NCI-H1436 (cell line): ENCODE measurements at places on chromosomes 5 and 9.

DNA sequence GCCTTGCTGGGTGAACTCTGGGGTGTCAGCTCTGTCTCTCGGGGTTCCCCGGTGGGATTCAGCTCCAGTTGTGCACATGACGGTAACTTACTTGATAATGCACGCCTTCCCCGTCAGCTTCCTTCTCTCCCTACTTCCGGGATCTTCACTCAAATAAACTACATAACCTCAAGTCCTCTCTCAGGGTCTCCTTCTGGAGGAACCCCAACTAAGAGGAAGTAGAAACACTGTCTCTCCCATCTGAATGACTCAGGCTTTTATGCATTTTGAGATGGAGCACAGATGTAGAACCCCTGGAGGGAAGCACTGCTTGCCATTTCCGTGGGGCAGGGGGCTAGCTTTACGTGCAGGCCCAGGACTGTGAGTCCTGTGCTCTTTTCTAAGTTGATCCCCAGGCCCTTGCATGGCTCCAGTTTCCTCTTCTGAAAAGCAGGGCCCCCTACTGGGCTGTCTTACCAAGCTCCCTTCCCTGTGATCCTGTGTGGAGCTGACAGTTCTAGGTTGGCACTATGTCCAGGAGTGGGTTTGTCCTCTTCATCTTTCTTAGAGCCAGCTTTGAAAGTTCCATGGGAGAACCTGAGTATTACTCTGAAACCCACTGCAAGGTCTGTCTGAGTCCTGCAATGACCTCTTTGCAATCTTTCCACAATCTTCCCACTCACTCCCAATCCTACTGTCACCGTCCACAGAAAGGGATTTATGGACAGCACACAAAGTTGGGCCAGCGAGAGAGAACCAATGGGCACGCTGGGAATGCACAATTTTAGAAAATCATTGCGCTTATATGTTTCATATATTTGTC lies 17.7 kb downstream of the S1PR3 start:
- no peak for DNase-seq

- no peak for DNase-seq
Observed at GRCh38 chr5:178941361-178941760, 363 bp downstream of the ZNF454 start.

DNA sequence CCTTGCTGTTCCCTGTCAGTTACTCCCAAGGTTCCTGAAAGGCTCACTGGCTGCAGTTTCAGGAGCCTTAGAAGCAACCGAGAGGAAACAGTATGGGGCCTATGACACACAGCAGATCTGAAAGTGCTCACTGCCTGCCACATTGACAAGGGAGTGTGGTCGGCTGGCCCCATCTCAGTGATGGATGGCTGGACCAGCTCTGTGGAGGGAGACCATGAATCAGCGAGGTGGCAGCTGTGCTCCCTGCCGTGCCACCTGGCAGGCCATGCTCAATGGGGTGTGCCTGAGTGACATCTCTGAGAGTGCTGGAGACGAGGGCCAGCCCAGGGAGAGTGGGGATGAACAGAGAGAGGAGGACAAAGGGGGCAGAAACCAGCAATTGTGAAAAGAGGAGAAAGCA lies 49.1 kb downstream of the DOCK2 start:
- DNase-seq: no peak

DNA sequence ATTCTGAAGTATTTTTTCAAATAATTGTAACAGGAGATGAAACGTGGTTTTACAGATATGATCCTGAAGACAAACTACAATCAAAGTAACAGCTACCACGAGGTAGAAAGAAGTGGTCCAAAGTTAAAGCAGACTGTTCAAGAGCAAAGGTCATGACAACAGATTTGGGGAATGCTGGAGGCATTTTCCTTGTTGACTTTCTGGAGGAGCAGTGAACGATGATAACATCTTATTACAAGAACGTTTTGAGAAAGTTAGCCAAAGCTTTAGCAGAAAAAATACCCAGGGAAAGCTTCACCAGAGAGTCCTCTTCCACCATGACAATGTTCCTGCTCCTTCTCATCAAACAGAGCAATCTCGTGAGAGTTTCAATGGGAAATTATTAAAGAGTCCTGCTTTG lies 145.4 kb upstream of the NREP start:
- DNase-seq: no peak

- no peak for DNase-seq
Observed at GRCh38 chr5:97071101-97071500, 71.3 kb downstream of the LIX1 start.

DNA sequence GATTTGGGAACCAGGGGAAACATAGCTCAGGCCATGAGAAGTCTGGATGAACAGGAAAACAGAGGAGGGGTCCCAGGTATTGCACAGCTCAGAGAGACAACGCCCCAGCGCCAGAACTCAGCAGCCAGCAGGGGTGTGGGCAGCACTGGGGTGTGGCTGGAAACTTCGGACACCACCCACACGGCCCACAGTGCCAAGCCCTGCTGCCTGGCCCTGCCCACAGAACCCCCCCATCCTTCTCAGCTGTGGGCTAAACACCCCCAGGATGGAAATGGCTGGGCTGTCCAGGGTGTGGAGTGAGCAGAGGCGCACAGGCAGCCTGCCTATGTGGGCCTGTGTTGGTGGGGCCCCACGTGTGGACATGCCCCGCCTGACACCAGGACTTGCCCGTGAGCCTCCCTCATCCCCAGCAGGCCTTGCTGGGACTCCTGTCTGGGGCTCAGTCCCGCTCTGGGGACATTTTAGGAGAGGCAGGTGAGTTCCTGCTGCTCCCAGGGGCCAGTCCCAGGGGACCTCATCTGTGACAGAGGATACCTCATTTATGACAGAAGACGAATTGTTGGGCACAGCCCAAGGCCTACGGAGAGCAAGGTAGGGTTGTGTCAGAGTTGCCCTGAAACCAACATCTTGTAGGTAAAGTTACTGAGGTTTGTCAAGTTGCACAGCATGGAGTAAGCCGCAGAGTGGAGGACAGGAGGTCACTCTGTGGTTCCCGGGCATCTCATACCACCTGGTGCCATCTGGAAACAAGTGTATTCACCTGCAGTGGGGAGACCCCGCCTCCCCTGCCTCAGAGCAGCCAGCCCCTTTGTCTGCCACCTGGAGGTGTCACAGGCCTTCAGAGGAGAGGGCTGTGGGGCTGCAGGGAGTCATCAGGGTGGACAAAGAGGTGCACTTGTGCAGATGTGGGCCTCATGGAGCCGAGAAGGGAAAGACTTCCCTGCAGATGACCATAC lies 183.2 kb downstream of the AUH start:
- DNase-seq: no peak

DNA sequence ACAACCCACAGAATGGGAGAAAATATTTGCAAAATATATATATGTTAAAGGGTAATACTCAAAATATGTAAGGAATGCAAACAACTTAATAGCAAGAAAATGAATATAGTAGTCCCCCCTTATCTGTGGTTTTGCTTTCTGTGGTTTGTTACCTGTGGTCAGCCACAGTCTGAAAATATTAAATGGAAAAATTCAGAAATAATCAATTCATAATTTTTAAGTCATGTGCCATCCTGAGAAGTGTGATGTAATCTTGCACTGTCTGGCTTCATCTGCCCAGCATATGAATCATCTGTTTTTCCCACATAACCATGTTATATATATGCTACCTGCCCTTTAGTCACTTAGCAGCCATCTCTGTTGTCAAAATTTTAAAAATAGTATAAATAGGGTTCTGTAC lies 11.7 kb downstream of the CER1 start:
- no peak for DNase-seq

GRCh38 chr5:13566871-13567339 lies 377.6 kb downstream of the DNAH5 start:
- no peak for DNase-seq

GRCh38 chr9:93567271-93567959 lies 9.0 kb upstream of the PHF2 start:
- DNase-seq: peak; percentile 38

DNA sequence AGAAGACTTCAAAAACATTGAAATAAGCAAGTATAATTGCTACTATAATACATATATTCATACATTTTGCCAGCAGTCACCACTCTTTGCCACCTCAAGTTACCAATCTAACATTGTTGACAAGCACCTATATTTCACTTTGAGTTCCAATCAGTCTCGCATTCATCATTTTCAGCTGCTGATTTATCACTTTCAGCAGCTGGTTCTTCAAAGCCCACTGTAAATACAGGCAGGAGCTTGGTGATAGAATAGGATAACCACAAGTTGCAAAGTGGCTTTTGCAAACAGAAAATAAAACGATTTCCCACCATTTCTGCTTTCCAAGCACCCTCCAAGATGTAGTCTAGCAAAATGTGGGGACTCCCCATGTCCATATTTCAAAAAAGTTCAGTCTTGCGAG lies 114.2 kb upstream of the ITGA1 start:
- DNase-seq: no peak

DNA sequence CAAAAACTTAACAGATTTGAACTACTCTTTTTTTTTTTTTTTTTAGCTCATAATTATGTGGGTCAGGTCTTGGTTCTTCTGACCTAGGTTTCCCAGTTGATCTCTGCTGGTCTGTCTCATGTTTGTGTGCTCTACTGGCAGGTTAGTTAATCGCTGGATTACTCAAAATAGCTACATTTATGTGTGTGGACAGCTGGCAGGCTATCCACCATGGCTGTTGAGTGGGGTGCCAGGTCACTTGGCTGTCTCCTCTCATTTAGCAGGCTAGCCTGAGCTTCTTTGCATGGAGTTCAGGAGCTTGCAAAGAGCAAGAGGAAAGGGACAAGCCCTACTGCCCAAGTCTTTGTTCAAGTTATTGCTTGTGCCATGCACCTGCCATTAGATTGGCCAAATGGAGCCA lies 9.3 kb downstream of the ADCY2 start:
- DNase-seq: no peak

- no peak for DNase-seq
Observed at GRCh38 chr9:123864251-123864650, 65.7 kb downstream of the DENND1A start.

GRCh38 chr5:141637123-141637766 lies 448 bp downstream of the RELL2 start:
- DNase-seq: peak; percentile 12

GRCh38 chr9:69745716-69746437 lies 13.9 kb downstream of the PTAR1 start:
- no peak for DNase-seq

DNA sequence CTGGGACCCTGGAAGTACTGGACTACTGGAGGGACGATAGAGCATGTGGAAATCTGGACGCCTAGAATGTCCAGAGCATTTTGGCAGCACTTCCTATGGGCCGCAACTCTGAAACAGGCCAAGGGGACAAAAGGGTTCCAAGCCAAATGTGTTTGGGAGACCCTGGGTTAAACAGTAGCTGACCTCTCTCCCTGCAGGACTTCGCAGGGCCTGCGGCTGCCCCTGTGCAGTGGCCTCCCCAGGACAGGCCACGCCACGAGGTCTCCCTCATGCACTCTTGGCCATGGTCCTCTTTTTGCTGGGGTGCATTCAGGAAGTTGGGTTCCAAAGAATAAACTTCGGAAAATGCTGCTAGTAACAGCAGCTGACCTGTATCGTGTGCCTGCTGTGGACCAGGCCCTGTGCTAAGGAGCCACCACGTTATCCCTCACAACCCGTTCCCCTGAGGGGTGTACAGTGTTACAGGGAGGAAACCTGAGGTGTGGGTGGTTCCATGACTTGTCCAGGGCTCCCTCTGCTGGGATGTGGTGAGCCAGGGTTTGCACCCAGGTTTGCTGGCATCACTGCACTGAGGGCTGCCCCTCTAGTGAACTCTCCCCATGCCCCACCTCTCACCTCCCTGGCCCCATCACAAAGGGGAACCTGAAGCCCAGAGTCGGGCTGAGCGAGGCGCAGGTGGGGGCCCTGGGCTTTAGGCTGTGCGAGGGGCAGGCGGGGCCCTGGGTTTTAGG lies 79.4 kb downstream of the AMBP start:
- no peak for DNase-seq

DNA sequence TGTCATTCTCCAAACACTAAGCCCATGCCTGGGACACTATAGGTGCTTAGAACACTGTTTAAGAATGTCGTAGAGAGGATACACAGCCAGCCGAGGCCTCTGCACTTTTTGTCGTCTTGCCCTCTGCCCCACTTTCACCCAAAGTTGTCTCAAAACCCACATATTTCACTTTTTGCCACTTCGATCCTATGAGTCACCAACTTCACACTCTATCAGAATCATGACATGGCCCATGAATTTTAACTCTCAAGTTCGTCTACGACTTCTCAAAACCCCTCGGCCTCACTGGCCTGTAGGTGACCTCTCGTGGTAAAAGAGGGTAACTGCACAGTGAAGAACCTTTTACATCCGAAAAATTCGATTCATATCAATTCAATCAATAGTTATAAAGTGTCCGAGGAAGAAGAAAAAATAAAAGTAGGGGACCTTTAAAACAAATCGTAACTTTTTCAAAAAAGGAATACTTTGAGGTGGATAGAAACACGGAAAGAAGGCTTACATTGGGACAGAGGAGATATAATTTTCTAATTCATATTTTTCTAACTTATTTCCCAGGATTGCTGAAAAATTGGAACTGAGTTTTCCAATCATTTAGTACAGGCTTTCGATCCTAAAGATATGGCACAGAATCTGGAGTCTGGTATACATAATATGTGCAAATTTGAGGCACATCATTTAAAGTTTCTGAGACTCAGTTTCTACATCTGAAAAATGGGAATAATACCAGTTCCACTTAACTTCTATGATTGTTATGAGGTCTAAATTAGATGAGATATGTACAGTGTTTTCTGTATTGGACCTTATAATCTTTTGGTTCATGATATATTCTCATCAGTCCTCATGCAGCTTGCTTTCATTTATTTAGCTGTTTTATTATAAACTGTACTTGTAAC lies 122.6 kb downstream of the APBA1 start:
- DNase-seq: peak; percentile 42

GRCh38 chr9:129761293-129761900 lies 8.6 kb upstream of the PTGES start:
- no peak for DNase-seq

GRCh38 chr5:35847491-35847890 lies 9.2 kb upstream of the IL7R start:
- DNase-seq: no peak

- no peak for DNase-seq
Observed at GRCh38 chr5:9589049-9589835, 40.9 kb downstream of the TAS2R1 start.

DNA sequence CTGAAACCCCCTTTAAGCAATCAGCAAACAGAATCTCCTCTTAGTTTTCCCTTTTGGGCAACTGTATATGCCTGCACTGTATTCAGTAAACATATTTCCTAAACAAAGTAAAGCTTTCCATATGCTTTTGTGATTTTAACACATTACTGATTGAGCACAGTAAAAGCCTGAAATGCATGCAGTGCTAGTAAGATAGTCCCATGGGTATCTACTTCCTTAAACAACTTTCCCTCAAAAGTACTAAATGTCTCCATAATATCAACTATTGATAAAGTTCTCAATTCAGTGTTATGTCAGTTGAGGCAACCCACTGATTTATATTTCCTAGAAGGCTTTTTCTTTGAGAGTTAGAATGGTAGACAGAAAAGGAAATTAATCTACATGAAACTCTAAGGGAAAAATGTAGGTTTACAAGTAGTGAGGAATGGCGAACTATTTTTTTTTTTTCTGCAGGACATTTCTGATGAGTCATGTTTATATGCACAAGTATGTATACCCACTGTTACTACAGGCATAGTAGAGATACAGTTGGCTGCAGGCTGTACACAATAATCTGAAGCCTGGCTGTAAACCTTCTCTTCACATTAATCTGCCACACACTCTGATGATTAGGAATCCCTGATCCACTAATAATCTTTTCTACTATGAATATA lies 31.2 kb upstream of the CEP120 start:
- no peak for DNase-seq
